ENCODE measurements at places on chromosomes 12 and 14.

DNA sequence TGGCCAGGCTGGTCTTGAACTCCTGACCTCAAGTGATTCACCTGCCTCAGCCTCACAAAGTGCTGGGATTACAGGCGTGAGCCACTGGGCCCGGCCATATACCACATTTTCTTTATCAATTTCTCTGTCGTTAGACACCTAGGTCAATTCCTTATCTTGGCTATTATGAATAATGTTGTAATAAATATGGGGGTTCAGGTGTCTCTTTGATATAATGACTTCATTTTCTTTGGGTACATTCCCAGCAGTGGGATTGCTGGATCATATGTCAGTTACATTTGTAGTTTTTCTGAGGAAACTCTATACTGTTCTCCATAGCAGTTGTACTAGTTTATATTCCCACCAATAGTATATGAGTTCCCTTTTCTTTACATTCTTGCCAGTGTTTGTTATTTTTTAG lies 67.8 kb upstream of the DDHD1 start:
- no peak for DNase-seq

- DNase-seq: no peak
Measured at GRCh38 chr12:124470139-124470538, 97.3 kb downstream of the NCOR2 start.

DNA sequence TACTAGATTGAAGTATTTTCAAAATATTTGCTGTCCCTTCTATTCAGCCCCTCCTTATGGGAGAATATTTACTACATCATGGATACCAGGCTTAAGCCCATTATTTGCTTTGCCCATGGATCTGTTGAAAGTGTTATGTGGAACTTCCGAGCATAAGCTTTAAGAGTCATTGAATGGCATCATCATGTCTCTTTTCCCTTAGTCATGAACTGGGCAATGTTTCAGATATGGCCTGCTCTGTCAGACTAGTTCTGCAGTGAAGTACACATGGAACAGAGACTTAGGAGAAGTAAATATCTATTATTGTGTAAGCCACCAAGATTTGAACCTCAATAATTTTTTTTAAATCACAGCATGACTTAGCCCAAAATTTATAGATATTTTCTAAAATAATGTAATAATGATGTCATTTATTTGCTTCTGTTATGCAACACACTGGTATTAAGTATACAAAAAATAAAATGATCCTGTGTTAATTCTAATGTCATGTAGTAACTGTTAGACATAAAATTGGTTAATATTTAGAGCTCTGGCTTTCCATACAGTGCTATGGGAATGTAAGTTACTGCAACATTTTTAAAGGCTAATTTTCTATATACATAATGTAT lies 1097.3 kb downstream of the SLC16A7 start:
- no peak for DNase-seq

DNA sequence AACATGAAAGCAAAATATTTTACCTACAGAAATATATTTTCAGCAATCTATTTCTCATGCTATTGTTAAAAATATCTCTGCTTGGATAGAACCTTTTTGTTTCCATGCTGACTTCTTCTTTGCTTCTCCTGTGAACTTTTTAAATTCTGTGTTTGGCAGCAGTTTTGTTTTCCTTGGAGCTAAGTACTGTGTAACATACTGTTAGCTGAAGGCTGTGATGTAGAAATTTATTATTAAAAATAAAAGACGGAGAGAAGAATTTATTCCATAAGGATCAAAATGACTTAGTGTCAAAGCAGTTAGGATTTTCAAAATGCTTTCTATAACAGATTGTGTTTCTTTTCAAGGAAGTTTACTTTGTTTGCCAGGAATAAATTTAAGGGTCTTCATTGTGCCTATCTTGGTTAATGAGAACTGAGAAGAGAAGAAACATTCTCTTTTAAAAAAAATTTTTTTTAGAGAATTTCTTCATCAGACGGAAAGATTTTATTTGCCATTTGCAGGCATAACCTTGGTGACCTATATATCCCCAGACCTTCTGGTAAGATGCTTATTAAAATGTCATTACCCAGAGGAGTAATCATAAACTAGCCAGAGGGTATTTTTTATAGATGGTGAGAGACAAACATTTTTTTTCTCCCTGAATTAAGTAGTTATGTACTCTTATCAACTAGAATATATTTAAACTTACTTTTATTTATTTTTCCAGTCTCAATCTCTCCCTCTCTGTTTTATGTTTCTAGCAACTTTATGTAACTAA lies 147.1 kb upstream of the SLCO1C1 start:
- DNase-seq: no peak

DNA sequence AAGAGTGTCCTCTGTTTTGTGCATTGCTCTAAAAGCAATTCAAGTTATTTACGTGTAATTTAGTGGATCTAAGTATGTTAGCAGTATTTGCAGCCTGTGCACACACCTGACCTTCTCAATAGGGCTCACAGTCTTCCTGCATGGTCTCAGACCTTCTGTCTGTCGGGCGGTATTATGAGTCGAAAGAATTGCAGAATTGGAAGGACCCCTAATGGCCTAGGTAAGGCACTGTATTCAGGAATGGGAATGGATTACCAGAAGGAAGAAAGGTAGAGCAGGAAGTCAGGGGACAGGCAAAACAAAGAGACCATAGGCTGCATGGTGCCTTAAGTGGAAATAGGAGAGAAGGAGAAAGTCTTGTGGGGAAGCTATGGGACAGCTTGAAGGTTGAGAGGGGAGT lies 341.6 kb downstream of the VRK1 start:
- no peak for DNase-seq

DNA sequence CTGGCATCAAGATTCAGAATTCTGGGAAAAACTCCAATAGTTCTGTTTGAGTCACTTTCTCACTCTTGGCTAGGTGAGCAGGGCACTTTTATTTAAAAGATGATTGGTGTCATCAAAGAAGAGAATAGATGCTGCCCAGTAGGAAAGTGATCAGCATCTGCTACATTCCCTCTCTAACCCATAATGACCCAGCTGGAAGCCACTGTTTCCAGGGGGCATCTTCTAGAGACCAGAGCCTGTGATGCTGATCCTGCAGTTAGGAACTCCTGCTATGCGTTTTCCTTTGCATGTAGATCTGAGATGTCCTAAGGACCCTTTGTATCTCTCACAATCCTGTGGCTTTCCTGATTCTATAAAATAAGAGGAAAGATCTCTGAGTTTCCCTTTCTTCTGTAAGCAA lies 79.9 kb upstream of the TMTC1 start:
- no peak for DNase-seq

DNA sequence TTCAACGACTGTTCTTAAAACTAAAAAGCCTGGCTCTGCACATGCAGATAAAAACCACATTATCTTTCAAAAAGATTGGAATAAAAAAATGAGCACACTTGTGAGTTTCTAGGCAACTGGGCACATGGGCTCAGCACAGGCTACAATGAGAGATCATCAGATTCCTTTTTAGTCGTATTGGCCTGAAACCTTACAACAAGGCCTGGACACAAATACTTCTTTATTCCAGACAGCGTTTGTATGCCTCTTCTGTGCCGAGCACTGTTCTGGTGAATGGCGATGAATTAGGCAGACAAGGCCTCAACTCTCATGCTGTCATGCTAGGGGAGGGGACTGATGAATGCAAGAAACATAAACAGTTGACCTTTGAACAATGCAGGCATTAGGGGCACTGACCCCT lies 463.0 kb downstream of the AACS start:
- DNase-seq: no peak

Data from NCI-H2081 (cell line).